Testis (tissue), 5 donors: ENCODE measurements at places on chromosomes 16 and 17. TPM values are rescaled to one million over a fixed set of nuclear protein-coding genes. Genes with fewer than 3 reads are reported as not detected.

DNA sequence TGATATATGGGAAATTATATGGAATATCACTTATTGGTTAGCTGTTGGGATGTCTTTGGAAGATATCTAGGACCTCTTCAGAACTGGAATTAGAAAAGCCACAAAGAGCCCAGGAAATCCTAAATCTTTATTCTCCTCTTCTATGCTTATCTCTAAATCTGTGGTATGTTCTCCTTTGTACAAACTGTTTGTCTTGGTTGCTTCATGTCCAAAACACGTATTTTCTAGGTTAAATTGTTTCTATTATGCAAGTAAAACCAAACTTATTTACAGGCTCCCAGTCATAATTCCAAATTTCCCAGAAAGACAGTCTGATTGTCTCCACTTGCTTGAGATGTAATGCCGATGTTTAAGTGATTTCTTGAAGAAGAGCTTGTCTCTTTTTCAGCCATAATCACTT, 650.9 kb downstream of the CDH11 start:
- DNase-seq = no peak

The TNFRSF13B gene
- not detected for total RNA-seq

GRCh38 chr17:28944343-28944742, 7.0 kb downstream of the PHF12 start:
- DNase-seq = no peak

- peak; percentile 50 for DNase-seq
Observed at GRCh38 chr16:88941913-88942909, 34.8 kb downstream of the CBFA2T3 start.

DNA sequence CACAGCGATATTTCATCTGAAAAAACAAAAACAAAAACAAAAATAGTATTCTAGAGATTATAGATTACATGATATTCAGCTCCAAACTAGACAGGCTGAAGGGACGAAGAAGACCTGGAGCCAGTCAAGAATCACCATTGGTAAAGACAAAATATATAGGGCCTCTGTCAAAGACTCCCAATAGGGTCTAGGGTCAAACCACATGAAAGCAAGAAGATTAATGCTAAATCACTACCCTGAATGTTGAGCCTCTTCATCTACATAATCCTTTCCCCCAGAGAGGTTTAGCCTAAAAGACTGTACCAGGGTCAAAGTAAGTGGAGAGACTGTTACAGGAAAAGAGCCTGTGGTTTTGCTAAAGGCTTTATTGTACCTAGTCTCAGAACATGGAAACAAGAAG, 10.8 kb upstream of the NME1 start:
- no peak for DNase-seq

- no peak for DNase-seq
Observed at GRCh38 chr16:72723781-72724180, 324.1 kb downstream of the ZFHX3 start.

DNA sequence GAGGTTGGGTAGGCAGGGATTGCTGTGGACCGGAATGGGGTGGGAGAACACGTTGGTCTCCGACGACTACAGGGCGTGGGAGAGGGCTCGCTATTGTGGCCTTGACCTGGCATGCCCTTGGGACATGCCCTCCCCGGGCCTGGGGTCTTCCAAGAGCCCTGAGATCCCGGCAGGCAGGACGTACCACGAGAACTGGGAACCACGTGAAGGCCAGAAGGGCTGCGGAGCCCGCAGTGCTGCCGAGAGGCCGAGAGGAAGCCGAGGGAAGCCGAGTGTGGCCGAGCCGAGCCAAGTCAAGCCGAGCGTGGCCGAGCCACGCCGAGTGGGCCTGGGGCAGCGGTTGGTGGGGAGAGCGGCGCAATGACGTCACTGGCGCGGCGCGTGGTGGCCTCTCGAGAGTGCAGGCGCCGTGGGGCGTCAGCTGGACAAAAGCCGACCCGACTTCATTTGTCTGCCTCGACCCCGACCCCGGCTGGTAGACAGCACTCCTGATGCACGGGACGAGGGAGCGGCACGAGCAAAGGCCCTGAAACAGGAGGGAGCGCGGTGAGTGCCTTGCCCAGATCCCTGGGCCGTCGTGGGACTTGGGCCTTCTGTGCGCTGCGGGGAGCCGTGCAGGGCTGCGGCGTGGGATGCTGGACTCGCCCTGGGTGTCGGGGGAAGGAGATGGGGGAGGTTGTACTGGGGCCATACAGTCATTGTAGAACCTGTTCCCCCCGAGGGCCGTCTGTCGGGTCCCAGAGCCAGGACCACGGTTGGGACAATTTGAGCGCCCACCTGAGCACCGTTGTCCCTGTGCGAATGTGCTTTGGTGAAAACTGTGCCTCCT, 6.6 kb downstream of the SOCS1 start:
- DNase-seq = peak; percentile 83
